ENCODE measurements at places on chromosomes 16 and 17. TPM values are rescaled to one million over a fixed set of nuclear protein-coding genes. Genes with fewer than 3 reads are reported as not detected.

DNA sequence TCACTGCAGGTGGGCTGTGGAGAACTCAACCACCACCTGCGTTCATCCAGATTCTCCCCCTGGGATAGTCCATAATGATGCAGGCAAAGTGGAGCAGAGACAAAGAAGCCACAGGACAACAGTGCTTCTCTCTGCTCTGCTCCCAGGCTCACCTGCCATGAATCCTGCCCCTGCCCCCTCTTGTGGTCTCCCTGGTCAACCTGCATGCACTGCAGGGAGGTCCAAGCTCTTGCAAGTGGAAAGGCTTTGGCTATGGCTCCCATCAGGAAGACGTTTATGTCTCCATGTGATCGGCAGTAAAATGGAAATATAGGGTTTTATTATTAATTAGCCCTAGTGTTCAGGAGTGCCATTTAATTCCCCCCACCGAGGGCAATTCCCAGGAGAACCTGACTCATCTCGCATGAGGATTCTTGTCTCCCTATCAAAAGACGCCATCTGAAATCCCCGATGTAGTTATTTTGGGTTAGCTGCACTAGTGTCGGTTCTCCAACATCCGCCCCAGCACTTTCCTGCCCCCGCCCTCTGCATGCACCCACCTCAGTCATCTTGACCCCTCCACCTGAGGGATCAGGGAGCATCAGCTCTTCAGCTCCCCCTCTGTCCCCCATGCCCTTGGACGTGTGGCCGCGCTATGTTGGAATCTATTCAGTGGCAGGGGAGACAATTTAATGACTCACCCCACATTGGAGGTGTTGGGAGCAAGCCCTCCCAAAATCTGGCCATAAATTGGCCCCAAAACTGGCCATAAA, 91.8 kb downstream of the KCNJ12 start:
- H3K4me1 ChIP-seq: peaks cover 10% of the 10 kb centered on the region
- H3K36me3 ChIP-seq: no peaks in the 10 kb centered on the region
- H3K27ac ChIP-seq: no peak overlapping the region
- DNase-seq: no peak
- no peak overlapping the region for H3K4me3 ChIP-seq
- H3K27me3 ChIP-seq: peaks cover 9% of the 10 kb centered on the region

GRCh38 chr16:77548766-77549165, 113.9 kb upstream of the ADAMTS18 start:
- H3K4me3 ChIP-seq: no peak overlapping the region
- no peak for DNase-seq
- H3K36me3 ChIP-seq: no peaks in the 10 kb centered on the region
- H3K27ac ChIP-seq: no peak overlapping the region

The UTS2R gene
- not detected for total RNA-seq

DNA sequence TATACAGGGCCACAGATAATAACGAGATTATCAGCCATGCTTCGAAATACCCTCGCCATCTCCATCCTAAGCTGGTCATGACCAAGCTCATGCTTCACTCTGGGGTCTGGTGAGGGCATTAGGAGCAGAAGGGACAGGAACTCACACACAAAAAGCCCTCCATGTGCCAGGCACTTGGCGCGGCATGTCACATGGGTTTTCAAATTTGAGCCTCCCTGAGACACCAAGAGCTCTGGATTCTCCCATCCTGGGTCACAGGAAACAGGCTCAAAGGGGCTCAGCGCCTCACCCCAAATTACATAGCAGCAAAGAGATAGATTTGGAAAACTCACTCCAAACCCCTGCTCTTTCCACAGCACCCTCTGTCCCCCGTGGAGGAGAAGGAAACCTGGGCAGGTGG, 239.5 kb downstream of the GSG1L start:
- DNase-seq: no peak
- no peak overlapping the region for H3K4me3 ChIP-seq
- no peaks in the 10 kb centered on the region for H3K4me1 ChIP-seq
- no peaks in the 10 kb centered on the region for H3K36me3 ChIP-seq

The RCVRN gene
- not detected for total RNA-seq

DNA sequence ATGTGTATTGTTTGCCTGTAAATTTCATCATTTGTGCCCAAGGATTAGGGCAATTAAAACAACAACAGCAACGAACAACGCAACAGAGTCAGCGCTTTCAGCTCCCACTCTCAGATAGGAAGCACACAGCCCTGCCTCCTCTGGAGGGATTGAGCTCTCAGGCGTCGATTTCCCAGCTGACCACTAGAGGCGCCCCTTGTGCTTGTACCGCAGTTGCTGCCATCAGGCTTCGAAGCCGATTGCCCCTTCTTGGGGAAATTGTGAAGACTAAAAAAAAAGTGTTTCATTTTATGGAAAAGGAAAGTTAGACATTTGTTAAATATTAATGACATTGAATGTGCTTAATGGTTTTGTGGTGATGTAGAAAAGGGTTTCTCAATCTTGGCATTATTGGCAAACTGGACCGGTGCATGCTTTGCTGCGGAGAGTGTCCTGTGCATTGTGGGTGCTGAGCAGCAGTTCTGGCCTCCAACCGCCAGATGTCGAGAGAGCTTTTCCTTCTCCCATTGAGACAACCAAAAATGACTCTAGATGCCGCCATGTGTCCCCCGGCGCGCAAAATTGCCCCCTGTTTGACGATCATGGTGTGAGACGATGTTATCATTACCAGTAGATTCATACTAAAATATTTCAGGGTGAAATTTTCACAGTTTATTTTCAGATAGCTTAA, 650.4 kb upstream of the RBFOX1 start:
- no peaks in the 10 kb centered on the region for H3K36me3 ChIP-seq
- DNase-seq: no peak
- no peak overlapping the region for H3K27ac ChIP-seq

The PCGF2 gene
- 1.8 TPM for total RNA-seq

The TPSD1 gene
- not detected for total RNA-seq

The VTN gene
- 0.28 TPM for total RNA-seq

The ZDHHC1 gene
- total RNA-seq: 0.40 TPM

The CD7 gene
- 286 TPM for total RNA-seq

Data from activated naive CD8-positive, alpha-beta T cell treated with anti-CD3 and anti-CD28 coated beads, Interleukin-2, amount 10 ng/mL, durations not matched to agents 7 days and 5 days (primary cell).